CD4-positive, alpha-beta T cell treated with Interleukin-2 at 100 ng/mL for 4 hours (primary cell): ENCODE measurements at places on chromosomes 13 and 19.

- no peak for DNase-seq
These were observed 115.1 kb downstream of the KCNRG start for GRCh38 chr13:50130123-50130946.

DNA sequence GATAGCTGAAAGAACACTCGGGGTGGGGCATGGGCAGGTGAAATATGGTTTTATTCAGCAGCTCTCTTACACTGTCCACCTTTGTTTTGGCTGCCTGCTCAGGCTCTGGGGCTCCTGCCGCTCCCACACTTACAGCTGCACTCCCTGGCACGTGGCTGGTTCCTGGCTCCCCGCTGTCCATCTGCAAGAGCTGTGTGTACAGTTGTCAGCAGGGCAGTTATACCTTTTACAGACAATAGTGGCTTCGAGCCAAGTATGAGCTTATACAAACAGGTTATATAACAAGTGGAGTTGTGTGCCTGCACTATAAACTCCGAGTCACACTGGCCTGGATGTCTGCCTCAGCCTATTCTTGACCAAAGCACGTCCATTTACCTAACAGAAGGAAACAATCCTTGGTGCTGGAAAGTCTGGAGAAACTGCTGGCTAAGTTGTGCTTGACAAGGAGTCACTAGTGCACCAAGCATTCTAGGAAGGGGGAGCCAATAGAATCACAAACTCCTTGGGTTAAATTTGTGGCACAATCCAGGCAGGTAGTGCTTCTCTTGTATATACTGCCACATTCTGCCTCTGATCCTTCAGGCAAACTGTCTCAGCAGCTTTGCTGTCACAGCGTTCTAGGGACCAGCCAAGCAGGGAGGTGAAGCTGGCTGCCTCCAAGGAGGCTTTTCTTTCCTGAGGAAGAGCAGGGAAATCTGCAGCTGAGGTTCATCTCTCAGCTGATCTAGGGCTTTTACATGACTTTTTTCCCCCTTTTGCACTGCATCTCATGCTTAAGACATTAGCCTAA is 68.2 kb downstream of the NHLRC3 start:
- no peak for DNase-seq

DNA sequence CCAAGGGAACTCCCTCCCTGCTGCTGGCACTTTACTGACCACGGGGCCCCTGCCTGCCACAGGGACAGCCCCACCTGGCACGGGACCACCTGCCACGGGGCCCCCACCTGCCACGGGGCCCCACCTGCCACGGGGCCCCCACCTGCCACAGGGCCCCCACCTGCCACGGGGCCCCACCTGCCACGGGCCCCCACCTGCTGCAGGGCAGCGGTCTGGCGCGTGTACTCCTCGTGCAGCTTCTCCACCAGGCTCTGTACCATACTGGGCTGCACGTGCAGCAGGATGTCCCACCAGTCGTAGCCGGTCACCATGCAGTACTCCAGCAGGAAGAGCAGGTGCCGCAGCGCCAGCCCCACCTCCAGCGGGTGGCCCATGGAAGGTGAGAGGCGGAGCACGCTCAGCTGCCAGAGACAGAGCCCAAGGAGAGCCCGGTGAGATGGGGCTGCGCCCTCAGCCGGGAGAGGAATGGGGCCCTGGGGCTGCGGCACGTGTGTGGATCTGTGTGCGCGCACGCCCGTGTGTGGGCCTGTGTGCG is 16.1 kb downstream of the MED16 start:
- DNase-seq = no peak

- DNase-seq = no peak
These were observed 722 bp upstream of the TIMM50 start for GRCh38 chr19:39479916-39480315.

DNA sequence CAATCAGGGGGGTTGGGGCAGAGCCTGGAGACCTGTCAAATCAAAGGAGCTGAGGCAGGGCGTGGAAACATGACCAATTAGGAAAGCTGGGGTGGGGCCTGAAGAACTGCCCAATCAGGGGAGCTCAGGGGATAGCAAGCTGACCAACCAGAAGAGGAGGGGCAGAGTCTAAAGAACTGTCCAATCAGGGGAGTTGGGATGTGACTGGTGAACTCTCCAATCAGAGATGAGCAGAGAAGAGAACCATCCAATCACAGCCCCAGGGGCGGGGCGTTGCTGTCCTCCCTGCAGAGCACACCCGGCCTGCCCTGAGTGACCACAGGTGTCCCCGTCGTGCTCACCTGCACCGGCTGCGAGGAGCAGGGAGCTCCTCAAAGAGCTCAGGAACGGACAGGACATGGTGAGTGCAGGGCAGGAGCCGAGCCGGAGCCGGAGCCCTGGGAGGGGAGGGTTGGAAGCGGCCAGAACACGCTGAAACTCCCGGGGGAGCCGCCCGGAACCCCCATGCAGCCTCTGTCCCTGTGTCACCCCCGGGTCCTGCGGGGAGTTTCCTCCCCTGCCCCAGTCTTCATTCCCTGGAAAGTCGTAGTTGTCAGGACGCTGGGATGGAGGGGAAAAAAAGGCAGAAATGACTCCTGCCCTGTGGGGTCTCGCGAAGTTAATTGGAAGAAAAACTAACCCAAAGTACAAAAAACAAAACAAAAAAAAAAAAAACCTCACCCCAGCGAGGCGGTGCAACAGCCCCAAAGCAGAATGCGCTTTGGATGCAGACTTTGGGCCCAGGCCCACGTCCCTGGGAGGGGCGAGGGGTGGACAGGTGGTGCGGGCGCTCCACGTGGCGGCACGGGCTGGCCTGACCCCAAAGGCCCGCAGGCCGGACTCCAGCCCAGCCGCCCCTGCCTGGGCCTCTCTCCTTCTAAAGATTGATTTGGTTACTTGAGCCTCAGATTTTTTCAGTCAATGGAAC is at the start of gene ZNF556:
Gene ZNF556, plus strand, starts transcription at position 311 of the 967 bp plus-strand sequence. Its CDS starts 87 bp downstream, at position 398.
- no peak for DNase-seq

- DNase-seq = no peak
These were observed 14.2 kb upstream of the TUBGCP3 start for GRCh38 chr13:112602189-112602588.

DNA sequence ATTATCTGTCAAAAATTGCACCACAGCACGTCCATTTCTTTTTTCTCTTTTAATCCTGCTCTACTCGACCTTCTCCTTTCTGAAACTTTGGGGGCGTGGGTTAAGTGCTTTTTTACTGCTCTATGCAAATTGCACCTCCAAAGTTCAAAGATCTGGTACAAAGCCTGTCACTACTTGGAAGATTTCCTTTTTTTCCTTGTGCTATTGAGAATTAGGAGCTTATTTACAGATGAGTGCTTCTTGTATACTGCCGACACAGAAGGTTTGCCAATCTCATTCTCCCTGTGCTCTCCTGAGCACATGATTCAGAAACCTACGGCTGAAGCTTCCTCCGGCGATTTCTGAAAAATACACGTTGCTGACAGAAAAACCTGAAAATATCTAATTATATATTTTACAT is 94.8 kb downstream of the TEX29 start:
- no peak for DNase-seq

GRCh38 chr19:31330761-31331160 is 18.5 kb downstream of the TSHZ3 start:
- DNase-seq = no peak

GRCh38 chr13:30429721-30430694 is 7.7 kb downstream of the UBE2L5 start:
- peak; percentile 63 for DNase-seq

DNA sequence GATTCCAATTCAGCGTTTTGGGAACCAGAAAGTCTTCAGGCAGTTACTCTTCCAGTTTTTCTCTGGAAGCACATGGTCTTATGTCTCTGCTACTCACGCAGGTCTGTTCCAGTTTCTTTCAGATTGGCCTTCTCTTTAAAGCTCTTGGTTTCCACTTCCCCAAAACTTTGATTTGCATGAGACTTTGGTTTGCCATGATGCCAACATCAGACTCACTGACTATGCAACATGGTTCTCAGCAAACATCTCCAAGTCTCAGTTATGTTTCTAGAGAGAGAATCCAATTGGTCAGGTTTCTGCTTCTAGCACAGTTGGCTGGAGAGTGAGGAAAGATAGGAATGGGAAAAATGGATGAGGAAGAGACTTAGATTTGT is 3.1 kb downstream of the AKAP11 start:
- DNase-seq = peak; percentile 17

DNA sequence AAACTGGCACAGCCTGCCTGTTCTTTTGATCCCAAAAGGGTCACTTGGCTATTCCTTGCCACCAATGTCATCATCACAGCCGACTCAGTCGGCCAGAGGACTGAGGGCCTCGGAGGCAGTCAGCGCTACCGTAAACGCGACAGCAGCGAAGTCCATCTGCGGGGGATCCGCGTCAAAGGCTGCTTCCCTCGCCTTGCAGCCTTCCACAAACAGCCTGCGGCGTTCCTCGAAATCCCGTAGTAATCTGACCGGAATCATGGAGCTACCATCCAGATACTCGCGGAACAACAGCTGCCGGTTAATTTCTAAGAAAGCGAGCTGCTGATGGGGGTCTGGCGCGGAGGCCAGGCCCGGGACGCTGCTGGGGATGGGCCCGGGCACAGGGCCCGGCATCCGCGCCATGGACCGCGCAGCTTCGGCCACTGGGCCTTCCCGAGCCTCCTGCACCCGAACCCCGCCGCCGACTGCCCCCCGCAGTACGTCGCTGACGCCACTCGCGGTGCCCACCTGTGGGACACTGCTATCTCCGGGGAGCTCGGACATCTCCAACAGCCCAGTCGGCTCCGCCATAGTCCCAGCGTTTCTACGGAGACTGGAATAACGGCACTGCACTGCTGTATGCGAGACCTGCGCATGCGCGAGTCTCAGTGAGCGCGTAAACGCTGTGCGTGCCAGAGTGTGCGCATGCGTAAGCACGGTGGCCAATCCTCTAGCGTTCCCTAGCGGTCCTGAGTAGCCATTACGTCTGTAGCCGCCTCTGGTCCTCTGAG is at the start of gene EID2B:
Gene EID2B, minus strand, starts transcription at position 620 of the 770 bp plus-strand sequence. Its CDS starts 50 bp downstream, at position 570.
- peak; percentile 95 for DNase-seq

DNA sequence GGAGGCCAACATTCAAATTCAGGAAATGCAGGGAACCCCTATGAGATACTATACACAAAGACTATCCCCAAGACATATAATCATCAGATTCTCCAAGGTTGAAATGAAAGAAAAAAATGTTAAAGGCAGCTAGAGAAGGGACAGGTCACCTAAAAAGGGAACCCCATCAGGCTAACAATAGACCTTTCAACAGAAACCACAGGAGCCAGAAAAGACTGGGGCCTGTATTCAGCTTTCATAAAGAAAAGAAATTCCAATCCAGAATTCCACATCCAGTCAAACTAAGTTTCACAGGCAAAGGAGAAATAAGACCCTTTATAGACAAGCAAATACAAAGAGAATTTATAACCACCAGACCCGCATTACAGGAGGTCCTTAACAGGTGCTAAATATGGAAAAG is 1703.6 kb upstream of the PRR20A start:
- no peak for DNase-seq

DNA sequence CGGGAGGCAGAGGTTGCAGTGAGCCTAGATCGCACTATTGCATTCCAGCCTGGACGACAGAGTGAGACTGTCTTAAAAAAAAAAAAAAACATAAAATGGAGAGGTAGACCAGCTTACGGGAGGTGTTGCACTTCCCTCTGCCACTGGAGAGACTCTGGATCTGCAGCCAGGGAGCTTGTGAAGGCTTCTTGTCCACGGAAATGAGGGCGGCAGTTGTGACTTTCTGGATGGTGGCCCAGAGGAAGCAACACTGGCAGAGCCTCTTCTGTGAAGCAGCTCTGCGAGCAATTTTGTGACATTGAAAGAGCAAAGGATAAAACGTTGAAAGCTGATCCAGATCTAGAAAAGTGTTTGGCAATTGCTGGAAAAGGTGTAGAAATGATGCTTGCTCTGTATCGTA is 10.4 kb downstream of the SPINT2 start:
- DNase-seq = no peak

DNA sequence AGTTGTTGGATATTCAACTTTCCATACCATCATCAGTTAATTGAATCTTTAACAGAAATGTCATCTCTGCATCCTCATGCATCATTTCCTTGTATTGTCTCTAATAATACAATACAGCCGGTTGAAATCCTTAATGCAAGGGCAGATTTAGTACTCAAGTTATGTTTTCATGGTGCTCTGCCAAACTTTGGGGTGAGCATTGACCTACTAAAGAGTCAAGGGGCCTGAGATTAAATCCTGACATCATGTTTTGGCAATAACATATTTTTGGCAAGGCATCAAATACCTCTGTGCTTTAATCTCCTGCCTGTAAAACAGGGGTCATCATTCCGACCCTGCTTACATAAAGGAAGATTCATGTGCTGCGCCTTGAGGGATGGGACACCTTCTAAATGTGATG is 42.7 kb upstream of the ABCC4 start:
- no peak for DNase-seq

- no peak for DNase-seq
These were observed 686 bp downstream of the LENG8 start for GRCh38 chr19:54449701-54450069.

- no peak for DNase-seq
These were observed 237.2 kb upstream of the SPRY2 start for GRCh38 chr13:80577926-80578670.

DNA sequence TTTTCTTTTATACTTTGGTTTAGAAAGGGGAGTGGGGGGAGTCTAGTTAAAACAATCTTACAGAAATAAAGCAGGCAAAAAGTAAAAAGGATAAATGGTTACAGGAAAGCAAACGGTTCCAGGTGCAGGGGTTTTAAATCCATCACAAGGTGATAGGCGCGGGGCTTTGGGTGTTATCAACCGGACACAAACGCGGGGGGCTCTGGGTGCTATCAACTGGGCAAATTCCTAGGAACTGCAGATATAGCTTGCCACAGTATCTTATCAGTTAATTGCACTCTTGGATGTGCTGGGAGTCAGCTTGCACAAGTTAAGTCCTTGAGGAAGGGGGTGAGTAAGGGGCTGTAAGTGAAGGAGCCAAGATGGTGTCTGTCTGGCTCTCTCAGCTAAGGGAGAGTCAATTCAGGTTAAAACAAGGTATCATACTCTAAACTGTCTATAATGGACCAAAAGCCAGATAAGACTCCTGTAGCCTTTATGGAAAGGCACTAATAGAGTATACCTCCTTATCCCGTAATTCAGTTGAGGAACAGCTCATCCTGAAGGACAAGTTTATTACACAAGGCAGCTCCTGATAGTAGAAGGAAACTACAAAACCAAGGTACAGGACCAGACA is 32.6 kb upstream of the ZSCAN5A start:
- no peak for DNase-seq

DNA sequence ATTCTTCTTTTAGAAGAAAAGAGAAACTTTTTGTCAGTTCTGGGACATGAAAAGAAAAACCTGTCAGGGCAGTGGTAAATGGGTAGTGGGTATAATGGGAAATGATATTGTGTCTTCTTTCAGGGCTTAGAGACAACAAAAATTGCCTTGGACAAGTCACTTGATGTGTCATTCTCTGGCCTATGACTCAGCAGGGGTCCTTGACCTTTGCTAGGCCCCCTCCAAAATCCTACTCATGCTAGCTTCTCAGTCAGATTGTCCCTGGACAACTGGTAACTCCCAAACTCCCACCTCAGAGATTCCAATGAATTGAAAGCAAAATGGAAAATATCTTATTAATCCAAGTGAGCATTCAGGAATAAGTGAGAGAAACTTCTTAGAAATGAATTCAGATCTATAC is 258.8 kb upstream of the SPRY2 start:
- no peak for DNase-seq

DNA sequence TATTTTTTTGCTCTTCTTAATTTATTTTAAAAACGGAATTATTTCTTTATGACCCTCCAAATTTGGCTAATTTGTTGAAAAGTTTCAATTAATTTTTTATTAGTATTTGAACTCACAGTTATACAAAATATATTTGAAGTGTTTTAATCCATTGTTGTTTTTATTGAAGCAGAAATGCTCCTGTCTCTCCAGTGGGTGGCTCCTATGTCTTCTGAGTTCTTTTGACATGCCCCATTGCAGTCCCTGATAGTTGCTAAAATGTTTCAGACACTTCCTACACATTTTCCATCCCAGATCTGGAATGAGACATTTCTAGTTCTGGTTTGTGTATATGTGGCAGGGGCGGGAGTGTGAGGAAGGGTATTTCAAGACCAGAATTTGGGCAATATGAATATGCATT is 579.4 kb upstream of the PRR20A start:
- no peak for DNase-seq
